ENCODE measurements at places on chromosomes 5 and 9.
A peak's percentile ranks its signal among the peaks of the same experiment; 100 is the strongest.

DNA sequence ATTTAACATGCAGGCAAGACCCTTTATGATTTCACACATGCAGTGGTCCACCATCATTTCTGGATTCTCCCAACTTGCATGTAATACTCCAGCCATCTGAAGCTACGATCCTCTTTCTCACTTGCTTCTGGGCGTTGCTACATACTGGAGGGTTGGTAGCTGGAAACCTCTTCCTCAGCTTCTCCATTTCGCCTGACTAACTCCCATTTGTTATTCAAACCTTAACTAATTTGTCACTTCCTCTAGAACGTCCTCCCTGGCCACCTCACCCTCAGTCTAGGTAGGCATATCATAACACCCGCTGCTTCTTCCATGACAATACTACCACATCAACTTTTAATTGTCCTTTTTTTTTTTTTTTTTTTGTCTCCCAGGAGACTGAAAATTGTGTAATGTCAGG is 72.6 kb upstream of the EQTN start:
- DNase-seq: no peak

DNA sequence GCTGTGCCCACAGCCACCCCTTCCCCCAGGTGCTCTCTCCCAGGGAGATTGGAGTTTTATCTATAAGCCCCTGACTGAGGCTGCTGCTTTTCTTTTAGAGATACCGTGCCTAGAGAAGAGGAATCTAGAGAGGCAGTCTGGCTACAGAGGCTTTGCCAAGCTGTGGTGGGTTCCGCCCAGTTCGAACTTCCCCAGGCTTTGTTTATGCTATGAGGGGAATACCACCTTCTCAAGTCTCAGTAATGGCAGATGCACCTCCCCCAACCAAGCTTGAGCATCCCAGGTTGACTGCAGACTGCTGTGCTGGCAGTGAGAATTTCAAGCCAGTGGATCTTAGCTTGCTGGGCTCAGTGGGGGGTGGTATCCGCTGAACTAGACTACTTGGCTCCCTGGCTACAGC is 157.4 kb downstream of the CAAP1 start:
- DNase-seq: no peak

DNA sequence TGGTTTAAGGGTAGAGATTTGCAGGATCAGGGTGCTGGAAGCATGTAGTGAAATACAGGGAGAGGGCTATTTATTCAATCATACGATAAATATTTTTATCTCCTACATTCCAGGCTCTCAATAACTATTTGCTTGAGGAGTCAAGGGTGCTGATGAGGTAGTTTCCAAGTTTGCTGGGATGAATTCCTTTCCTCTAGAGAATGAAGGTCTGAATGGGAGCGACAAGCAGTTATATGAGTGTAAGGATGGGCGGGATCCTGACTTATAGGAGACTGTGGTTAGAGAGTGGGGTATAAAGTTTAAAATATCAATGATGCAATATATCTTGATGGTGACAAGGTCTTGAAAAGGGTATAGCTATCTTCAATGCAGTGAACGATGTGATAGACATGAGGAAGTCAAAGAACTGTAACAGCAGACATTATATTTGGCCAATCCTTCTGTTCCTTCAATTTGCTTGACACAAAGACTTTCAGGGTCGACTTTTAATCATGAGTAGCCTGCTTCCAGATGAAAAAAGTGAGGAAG is 201.1 kb upstream of the HAPLN1 start:
- no peak for DNase-seq

- DNase-seq: no peak
These were observed 288.5 kb upstream of the TUT7 start for GRCh38 chr9:86642721-86643120.

DNA sequence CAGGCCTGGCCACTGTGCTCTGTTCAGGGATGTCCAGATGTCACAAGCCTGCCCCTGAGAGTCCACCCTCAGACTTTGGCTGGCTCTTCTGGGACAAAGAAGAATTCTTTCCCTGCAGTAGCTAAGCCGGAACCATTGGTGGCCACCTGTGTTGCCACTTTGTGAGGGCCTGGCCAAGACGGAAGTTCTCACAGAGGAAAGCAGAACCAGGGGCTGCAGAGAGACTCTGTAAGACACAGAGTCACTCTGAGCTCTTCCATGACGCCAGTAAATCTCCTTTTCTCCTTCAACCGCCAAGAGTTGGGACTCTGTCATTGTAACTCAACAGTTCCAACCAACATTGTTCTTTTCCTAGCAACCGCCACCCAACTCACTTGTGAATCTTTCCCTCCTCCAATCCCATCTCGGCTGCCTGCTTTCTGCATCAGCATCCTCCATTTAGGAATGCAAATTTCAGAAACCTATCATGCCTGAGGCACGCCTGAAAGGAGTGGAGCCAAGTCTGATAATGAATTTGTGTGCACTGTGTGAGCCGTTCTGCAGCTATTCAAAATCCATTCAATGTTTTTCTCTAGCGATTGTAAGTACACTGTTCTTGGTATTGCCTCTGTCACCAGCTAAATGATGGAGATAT is 37.8 kb upstream of the ATP6V1G1 start:
- DNase-seq: no peak

DNA sequence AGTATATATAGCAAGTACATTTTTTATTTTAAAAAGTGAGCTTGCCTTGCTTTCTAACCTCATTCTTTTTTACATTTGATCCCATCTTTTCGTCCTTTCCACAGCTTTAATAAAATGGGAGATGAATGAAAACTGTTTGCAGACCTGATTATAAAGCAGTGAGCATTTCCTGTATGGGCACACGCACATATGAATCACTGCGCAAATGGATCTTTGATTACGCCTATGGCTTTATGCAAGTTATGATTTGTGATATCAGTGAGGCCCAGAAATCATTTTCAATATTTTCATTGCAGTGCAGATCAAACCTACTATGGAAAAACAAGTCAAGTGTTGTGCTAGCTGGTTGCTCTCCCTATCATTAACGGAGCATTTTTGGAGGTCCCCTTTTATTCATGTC is 1073.0 kb downstream of the MAT2B start:
- DNase-seq: no peak

DNA sequence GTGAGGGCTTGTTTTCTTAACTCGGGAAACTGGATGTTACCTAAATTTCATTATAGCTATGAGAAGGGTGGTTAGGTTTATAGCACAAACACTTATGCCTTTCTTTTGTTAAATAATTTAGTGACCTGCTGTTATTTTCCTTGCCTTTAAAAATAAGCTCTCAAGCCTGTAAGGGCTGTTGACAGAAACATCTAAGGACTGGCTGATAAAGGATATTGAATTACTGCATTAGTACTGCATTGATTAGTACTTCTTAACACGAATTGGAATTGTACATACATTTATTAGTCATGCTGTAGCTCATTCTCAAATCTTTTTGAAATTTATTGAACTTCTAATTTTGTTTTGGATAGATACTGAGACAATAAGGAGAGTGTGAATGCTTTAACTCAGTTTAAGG is 85.1 kb upstream of the DHFR start:
- DNase-seq: no peak

DNA sequence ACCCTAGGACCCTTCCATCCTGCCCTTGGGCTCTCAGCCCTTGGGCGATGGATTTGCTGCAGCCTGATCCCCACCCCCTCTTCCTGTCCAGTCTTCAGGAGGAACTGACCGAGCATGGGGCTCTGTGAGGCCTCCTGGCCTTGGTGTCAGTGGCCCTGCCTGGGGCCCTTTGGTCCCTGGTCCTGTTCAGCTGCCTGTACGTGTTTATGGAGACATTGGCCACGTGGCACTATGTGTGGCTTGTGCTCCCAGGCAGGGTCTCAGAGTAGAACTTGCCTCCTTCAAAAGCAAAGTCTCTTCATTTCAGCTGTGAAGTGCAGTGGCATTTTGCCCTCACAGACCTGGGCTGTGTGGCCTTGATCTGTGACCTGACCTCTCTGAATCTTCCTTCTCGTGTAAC is 11.1 kb downstream of the FCN2 start:
- no peak for DNase-seq

GRCh38 chr9:131333771-131334628 is 44.5 kb downstream of the PLPP7 start:
- no peak for DNase-seq

DNA sequence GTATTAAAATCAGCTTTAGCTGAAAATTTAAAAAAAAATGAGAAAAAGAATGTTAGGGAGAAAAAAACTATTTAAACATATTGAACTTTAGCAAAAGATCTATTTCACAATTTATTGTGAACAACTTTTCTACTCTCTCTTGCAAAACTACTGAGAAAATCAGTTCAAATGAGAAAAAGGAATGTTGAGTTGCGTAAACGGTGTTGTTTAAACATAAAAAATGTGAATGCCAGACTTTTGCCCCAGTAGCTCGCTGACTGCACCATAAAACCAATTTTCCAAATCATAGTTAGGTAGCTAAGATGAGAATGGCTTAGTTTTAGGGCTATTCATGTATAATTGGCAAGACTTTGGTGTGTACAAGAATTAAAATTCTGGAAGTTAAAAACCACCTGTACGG is 13.4 kb upstream of the RAD23B start:
- DNase-seq: no peak

GRCh38 chr9:86836797-86837196 is 110.5 kb downstream of the GAS1 start:
- no peak for DNase-seq

DNA sequence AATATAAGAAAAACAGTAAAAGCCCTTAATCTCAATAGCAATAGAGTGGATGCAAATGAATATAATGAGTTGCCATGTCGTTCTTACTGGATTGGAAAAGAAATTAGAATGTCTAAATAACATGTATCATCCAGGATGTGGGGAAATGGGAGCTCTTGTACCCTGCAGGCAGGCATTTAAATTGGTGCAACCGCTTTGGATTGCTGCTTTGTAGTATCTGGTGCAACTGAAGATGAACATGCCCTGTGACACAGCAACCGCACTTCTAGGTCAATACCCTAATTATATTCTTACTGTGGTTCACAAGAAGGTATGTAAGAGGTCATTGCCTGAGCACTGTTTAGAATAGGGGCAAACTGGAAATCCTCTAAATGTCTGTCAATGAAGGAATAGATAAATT is 18.9 kb downstream of the MRPS30 start:
- no peak for DNase-seq

DNA sequence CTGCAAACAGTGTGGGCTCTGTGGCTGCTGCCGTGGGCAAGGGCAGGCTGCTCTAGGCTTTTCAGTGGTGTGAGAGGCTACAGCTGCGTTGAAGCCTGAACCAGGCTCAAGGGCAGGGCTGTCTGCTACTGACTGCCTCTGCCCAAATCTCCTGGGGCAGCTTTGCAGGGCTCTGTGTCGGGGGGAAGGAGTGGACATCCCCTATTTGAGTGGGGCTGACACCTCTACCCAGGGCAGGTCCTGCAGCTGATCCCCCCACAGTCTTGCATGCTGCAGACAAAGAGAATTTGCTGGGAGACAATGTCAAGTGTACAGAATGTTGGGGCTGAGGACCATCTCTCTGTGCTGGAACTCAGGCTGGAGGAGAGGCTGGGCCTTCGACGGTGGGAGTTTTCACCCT is 240.2 kb downstream of the PBX3 start:
- DNase-seq: no peak

DNA sequence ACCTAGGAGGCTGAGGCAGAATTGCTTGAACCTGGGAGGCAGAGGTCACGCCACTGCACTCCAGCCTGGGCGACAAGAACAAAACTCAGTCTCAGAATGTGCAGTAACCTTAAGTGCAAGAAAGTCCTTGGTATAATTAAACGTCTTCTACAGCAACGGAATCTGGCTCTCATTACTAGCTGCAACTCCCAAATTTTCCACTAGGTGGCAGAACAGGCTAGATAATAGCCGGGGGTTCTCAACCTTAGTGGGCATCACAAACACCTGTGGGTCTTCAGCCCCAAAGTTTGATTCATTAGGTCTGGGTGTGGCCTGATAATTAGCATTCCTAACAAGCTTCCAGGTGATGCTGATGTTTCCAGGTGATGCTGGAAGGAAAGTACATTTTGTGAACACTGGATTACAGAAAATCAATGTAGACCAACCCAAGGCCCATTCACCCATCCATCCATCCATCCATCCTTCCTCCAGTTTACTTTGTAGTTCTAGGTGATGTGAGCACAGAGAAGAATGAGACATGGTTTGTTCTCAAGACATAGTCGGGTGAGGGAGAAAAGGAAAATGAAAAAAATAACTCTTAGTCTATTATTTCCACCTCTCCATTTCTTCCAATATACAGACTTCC is 37.3 kb downstream of the FBXW2 start:
- peak; percentile 60 for DNase-seq

- DNase-seq: no peak
These were observed 71.0 kb upstream of the SEMA6A start for GRCh38 chr5:116645627-116646026.

DNA sequence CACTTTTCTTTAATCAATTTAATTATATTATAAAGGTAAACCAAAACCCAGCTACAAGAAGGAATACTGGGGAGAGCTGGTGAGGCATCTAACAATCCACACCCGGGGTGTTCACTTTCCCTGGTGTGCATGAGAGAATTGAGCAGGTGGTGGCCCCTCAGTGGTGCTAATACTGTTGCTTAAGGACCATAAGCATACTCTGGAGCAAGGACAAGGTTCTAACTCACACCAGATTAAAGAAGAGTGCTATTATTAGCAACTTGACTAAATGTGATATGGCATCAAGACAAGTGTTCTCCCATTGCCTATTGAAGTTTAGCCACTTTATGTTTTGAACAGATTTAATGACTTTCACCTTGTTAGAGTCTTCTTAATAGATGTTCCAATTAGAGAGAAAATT is 8.8 kb downstream of the RGS7BP start:
- DNase-seq: no peak
